ENCODE measurements at places on chromosomes 13 and 19. TPM values are rescaled to one million over a fixed set of nuclear protein-coding genes. Genes with fewer than 3 reads are reported as not detected.

DNA sequence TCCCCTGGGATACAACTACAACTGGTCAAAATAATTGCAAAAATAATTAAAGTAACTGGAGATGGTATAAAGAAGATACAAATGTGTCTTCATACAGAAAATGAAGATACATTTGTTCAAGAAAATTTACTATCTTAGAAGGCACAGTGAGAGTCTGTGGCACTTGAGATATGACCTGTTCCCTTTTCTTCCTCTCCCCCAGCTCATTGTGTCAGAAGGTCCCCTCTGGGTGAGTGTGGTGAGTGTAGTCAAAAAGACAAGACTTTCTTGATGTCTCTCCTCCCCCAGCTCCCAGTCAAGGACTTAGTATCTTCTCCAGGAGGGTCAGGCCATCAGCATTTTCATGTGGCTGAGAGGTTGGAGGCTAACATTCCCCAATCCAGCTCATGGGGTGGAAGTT lies 51.7 kb downstream of the EDNRB start:
- no peak for DNase-seq

GRCh38 chr13:106083620-106084350 lies 451.7 kb downstream of the EFNB2 start:
- DNase-seq: peak; percentile 43

DNA sequence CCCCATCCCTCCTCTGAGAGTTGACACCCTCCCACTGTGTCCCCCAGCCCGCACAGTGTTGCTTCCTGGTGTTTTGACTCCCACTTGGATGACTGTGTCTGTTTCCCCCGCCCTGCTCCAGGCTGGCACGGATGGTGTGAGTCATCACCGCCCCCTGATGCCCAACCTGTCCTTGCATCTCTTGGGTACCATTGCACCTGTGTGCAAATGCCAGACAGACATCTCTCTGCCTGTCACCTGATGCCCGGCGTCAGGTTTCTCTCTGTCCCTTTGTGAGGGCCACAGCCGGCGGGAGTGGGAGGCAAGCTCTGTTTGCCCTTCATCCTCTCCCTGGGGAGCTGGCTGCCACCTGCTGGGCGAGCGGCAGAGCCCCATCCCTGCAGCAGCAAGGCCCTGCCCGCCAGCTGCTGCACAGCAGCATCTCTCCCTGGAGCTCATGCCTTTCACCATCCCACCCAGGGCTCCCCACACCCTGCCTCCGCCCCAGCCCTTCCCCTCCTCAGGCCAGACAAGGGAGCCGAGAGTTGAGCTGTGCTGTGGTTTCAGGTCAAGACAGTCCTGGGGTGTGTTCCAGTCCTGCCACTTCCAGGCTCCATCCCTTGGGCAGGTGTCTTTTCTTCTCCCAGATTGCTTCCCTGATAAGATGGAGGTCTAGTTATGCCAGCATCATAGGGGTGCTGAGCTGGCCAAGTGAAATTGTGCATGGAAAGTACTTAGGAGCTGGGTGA lies 29.7 kb downstream of the NKPD1 start:
- no peak for DNase-seq

- DNase-seq: no peak
Observed at GRCh38 chr13:27535546-27535945, 84.8 kb downstream of the LNX2 start.

GRCh38 chr13:47317356-47317755 lies 420.5 kb upstream of the HTR2A start:
- DNase-seq: no peak

GRCh38 chr13:45042539-45042938 lies 53.2 kb downstream of the GPALPP1 start:
- no peak for DNase-seq

The WDR62 gene
- 0.37 TPM for total RNA-seq

The KLK12 gene
- 0.41 TPM for total RNA-seq

GRCh38 chr13:97352815-97353214 lies 81.2 kb upstream of the RAP2A start:
- no peak for DNase-seq

- no peak for DNase-seq
Observed at GRCh38 chr19:52227980-52228379, 38.1 kb downstream of the PPP2R1A start.

The IGSF23 gene
- total RNA-seq: not detected

GRCh38 chr19:11091703-11092153 lies 2.5 kb downstream of the LDLR start:
- peak; percentile 79 for DNase-seq

The ANGPTL4 gene
- 123 TPM for total RNA-seq

The CGB8 gene
- not detected for total RNA-seq

- no peak for DNase-seq
Observed at GRCh38 chr19:50490411-50490811, 13.8 kb upstream of the GARIN5A start.

The C19orf44 gene
- total RNA-seq: 0.20 TPM

DNA sequence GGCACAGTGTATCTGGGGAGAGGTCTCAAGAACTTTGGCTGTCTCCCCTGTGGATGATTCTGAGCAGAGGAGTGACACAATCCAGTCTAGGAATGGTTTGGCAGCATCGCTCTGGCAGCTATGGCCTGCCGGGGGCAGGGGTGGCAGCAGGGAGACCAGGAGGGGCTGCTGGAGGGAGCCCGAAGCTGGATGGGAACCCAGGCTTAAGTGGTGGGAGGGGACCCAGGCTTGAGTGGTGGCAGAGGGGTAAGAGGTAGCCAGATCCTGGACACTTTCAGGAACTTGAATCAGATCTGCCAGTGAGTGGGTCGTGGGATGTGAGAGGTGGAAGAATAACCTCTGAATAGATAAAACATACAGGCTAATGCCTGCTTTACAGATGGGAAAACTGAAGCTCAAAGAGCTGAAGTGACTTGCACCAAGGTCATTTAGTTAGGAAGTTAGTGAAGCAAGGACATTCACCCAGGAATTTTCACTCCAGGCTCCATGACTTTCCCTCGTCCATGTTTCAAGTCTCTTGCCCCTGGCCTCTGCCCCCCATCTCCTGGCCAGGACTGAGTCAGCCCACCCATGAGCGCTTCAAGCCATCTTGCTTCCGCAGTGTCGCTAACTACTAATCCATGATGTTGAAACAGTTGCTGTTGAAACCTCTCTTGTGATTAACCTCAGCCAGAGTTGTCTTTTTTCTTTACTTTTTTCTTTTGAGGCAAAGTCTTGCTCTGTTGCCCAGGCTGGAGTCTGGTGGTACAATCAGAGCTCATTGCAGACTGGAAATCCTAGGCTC lies 29.9 kb upstream of the C1QTNF9 start:
- no peak for DNase-seq

GRCh38 chr13:30268673-30269072 lies 38.7 kb downstream of the KATNAL1 start:
- no peak for DNase-seq

GRCh38 chr19:38004186-38004520 lies 97.1 kb downstream of the SIPA1L3 start:
- no peak for DNase-seq

DNA sequence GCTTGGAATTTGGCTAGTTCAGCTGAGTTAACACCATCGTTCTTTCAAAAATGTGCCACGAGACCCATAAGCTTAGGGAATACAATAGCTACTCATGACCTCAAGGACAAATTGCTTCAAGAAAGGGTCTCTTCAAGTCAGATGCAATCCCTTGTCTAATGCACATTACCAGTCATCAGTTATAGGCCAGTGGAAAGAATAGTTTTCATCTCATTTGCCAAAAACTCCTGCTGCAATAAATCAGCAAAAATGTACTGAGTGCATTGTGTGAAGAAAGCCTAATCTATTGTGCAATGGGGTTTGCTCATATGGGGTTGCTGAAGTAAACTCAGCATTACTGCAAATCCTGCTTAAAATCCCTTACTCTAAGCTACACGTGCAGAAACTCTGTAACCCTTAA lies 208.3 kb upstream of the NBEA start:
- no peak for DNase-seq

The LMTK3 gene
- total RNA-seq: not detected

The HCN2 gene
- total RNA-seq: 0.64 TPM

The GJB2 gene
- 38.4 TPM for total RNA-seq

DNA sequence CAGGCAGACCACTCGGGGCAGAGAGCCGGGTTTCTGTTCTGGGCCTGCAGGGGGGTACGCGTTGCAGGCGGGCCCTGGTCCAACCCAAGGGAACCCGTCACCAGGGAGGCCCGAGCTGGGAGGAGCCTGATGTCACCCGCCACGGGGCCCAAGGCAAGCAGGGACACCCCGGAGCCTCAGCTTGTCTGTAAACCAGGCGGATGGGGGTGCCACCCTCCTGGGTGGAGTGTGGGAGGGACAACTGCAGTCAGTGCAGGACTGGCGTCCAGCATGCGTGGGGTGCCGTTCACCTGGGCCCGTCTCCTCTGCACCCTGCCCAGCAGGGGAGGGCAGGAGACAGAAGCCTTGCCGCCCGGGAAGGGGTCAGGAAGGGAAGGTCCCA lies 7.0 kb downstream of the CACTIN start:
- DNase-seq: no peak

The KRTDAP gene
- total RNA-seq: not detected

Data from transverse colon (tissue), 4 donors.